ENCODE measurements at places on chromosomes 2 and 18.

DNA sequence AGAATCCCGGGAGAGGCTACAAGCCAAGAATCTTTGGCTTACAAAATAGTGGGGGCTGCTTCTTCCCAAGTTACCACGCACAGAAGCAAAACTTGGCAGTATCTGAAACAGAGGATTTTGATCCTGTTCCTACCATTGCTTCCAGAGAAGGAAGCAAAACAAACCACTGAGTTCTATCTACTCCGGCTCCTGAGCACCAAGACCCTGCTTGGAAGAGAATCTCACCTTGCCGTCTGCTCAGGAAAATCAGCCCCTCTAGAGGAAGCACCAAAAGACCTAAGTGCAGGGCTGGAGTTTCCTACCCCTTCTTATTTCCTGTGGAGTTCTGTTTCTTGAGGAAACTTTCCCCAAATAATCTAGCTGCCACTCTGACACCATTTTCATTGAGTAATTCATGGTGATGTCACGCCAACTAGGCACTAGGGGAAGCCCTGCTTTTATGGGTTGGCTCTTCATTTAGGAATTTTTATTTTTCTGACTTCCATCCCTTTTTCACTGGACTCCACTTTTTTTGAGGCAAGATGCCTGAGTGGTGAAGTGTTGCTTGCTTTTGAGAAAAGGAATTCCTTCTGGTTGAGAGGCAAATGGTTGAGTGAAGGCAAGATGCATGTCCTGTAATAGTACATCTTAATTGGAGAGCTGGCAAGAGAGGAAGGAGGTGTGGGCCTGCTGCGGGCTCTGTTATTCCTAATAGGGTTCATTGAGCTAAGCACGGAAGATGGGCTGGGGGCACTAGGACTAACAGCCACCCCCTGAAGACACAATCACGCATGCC is 36.8 kb upstream of the EML4 start:
- no peak for DNase-seq

GRCh38 chr2:237128026-237128703 is 42.5 kb downstream of the COPS8 start:
- no peak for DNase-seq

GRCh38 chr2:119838179-119838578 is 78.5 kb downstream of the PTPN4 start:
- no peak for DNase-seq

GRCh38 chr2:81589406-81589805 is 1284.9 kb upstream of the LRRTM1 start:
- no peak for DNase-seq

DNA sequence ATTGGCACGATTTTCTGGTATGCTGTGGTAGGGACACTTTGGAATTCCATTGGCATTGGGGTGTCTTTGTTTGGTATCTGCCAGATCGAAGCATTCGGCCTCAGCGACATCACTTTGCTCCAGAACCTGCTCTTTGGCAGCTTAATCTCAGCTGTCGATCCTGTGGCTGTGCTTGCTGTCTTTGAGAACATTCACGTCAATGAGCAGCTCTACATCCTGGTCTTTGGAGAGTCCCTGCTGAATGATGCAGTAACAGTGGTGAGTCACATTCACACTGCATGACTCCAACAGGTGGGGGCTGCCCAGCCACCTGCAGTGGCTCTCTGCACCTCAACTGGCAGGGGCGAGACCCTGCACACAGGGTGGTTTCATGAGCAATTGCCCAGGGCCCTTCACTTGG is 38.4 kb downstream of the SLC9A2 start:
- DNase-seq, result no peak

DNA sequence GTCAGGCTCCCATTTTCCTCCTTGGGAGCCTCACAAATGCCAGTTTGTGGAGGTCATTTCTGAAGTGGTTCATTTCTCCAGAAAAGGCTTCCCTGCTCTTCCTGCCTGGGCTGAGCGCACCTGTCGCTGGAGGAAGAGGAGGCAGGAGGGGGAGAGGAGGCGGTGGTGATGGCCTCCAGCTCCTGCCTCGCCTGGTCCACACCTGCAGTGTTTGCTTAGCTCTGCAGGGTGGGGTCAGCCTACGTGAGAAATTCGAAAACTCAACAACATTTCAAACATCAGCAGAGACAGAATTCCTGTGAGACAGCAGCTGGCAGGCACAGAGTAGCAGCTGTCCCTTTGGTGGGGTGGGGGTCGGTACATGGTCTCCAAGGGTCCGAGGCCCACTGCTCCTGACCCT is 7.9 kb downstream of the IMPA2 start:
- DNase-seq, result no peak

DNA sequence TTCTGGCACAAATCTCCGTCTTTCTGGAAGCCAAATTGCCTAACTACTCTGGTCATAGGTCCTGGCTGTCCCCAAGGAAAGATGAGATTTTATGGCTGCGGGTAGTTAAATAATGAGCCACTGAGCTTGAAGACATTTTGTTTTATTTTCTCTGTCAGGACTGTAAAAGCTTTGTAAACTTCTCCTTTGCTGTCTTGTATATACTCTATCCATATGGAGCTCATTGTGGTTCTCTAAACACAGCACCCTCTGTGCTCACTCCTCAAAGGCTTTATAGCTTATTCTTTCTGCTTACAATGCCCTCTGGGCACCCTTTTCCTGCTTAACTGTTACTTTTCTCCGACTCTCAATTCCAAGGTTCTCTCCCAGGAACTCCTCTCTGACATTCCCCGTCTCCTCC is 209.1 kb downstream of the CMPK2 start:
- no peak for DNase-seq

GRCh38 chr2:220101980-220102379 is 474.6 kb downstream of the SLC4A3 start:
- no peak for DNase-seq

DNA sequence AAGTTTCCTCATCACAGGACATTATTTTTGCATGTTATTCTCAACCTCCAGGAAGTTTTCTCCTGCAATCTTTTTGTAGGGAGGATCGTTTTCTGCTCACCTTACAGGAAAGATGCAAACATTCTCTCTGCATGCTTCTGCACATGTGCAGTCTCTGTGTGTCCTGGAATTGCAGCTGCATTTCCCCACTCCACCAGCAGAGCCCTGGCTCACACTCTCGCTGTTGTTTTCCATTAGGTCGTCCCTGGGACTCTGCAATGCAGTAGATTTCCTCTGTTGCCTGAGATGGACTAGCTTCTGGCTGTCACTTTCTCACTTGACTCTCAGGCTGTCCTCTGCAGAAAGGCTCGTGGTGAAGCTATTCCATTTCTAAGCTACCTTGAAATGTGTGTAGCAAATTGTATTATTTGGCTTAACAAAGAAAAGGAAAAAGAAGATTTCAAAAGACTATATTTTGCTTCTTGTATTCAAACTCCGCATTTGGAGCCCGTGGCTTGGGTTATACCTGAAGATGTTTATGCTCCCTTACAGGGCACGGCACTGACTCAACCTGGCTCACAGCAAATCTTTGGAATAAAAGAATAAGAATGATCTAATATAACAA is 346.7 kb downstream of the RAD51AP2 start:
- peak; percentile 53 for DNase-seq

- no peak for DNase-seq
These were observed 208.4 kb downstream of the MYCN start for GRCh38 chr2:16148632-16149348.

DNA sequence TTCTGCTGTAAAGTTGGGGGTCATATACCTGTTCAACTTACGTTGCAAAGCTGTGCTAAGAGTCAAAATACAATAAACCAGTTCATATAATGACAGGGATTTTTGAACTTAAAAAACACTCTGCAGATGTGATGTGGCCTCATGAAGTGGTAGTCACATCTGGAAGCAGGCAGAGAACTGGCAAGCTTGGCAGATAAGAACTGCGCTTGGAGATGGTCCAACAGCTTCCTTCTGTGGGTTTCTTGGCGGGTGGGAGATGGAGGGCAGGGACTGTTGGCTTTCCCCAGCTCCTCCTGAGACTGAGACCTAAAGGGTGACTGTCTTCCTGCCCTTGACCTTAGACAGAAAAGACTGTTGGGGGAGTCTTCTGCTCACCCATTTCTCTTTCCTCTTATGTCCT is 140.4 kb downstream of the CTIF start:
- DNase-seq, result no peak

DNA sequence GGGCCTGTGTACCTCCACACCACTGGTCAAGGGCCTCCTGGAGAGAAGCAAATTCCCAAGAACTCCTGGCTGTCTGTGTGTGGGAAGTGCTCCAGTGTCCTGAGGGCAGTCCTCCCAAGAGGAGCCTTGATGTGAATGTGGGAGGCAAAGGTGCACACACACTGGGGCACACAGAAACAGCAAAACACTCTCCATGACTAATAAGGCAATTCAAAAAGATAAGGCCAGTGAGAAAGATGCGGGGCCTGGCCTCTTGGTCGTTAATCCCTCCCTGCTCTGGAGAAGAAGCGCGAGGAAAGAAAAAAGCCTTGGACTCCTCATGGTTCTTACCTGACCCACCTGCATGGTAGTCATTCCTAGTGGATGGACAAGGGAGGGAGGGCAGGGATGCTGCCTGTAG is 373.2 kb downstream of the SLC4A3 start:
- no peak for DNase-seq

DNA sequence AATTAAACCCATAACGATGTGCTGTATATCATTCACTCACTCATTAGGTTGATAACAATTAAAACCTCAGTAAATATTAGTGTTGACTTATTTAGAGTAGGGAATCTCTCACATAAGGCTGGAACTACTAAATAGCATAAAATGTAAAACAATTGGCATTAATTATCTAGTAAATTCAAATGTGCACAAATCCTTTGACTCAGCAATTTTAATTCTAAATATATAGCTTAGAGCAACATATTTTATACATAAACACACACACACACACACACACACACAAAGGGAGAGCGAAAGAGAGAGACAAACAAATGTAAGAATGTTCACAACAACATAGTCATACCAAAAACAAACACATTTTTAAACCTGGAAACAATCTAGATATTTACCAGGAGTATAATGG is 443.1 kb upstream of the KCNH7 start:
- no peak for DNase-seq

GRCh38 chr18:63234432-63234831 is 85.1 kb downstream of the BCL2 start:
- DNase-seq, result no peak

- DNase-seq, result no peak
These were observed 79.6 kb downstream of the SPTBN1 start for GRCh38 chr2:54535599-54536195.

- no peak for DNase-seq
These were observed 56.5 kb upstream of the COL5A2 start for GRCh38 chr2:189236066-189236465.

DNA sequence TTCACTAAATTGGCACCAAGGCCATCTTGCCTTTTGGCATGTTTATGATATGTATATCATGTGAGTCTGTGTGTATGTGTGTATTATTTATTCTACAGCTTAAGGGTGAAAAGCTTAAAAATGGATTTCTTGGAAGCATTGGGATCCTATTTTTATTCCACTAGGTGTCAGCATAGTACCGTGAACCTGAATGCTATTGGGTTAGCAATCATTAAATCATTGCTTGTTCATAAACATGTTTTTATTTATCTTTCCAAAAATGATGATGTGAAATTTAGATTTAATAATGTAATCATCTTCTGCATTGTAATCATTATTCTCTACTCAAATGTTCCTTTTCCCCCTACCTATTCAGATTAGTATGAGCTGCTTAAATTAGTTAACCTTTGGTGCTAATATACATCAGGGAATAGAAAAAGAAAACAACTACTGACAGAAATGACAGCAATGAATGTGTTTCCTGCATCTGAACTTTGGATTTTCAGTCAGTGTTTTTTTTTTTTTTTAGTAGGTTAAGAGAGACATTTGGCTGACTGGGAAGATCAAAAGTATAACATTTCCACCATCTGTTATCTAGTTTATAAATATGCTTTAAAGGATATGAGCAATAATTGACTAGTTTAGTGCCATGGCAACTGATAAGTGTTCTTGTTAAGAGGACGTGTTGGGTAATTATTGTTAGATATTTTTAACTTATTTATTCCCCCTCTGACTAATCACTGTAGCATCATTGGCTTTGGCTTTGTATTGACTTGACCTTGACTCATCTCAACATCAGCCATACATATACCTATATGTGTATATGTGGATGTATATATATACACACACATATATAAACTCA is 14.1 kb upstream of the ZSWIM2 start:
- DNase-seq, result peak; percentile 37
